ENCODE measurements at places on chromosomes 3 and 15.
A peak's percentile ranks its signal among the peaks of the same experiment; 100 is the strongest.

DNA sequence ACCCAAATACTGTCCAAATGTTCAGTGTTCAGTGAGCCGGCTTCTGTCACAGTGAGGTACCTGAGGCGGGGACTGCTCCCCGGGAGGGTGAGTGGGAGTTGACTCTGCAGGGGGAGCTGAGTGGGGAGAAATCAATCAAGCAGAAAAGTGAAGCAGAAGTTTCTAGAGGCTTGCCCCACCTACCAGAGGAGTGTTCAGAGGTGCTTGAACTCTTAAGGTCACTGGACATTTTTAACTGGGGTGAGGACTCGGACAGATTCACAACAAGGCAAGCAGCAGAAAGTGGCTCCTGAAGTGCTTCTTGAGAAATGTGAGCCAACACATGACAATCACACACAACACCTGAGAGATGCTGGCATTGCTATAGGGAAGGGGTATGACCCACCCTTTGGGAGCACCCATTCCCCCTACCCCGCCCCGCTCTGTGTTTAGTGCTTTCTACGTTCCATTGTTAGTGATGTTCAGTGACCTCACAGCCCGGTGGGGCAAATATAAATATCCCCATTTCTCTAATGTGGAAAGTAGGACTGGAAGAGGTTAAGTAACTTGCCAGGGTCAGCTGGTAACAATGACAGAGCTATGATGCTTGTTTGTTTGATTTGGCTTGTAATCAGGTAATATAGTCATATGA lies 48.6 kb upstream of the AKAP13 start:
- DNase-seq, result no peak

DNA sequence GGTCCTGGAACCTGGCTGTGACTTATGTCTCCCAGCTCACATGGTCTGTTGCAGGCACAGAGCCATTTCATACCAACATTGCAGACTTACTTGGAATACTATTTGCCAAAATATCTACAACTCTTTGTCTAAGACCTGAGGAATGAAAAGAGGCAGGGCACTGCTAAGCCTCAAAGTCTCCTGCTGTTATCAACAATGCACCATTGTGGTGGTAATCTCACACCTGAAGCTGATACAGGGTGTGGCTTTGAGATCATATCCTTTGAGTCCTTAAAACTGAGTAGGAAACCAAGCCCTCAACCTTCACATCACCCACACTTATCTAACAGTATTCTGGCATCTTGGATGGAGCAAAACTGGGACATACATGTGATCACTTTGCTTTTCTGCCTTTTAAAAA lies 782.0 kb downstream of the EPHA3 start:
- DNase-seq, result no peak

- DNase-seq, result no peak
Measured at GRCh38 chr3:9700536-9700935, 3.1 kb upstream of the CPNE9 start.

- DNase-seq, result no peak
Measured at GRCh38 chr3:30232142-30232541, 374.3 kb upstream of the TGFBR2 start.

- no peak for DNase-seq
Measured at GRCh38 chr3:130773366-130773765, 26.7 kb upstream of the PIK3R4 start.

DNA sequence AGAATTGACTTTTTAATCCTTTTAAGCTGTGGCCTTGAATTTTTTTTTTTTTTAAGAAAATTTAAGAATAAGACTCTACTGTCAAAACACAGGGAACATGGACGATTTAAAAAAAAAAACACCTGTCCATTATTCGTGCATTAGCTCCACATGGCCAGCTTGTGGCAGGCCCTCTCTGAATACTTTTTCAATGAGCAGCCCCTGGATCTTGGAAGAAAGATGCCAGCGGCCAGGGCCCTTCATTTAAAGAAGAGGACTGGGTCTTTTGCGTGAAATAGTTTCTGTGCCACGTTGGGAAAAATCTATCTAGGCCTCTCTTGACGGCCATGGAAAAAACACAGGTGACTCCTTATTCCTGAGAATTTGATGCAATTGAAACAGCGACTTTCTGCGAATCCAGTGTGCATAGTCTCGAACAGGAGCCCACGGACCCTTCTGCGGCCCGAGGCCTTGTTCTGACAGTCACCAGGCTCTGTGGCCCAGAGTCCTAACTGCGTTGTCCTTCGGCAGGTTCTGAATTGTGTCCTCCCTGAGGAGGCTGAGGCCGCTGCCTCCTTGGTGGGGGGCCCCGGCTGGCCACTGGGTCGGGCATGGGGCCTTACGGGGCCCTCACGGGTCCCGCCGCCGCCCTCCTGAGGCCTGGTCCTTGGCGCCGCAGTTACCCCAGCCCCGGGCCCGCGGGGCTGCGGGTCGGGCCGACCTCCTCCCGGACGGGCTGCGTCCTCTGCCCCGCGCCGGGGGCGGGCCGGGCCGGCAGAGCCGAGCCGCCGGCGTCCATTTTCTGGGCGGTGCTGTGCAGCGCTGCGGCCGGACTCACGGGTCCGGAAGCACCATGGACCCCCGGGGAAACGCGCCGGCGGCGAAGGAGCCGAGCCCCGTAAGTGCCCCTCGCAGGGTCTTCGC lies 33.5 kb downstream of the ZBTB38 start:
- DNase-seq, result peak; percentile 71

- DNase-seq, result no peak
Measured at GRCh38 chr3:54870423-54870822, 57.4 kb downstream of the LRTM1 start.

DNA sequence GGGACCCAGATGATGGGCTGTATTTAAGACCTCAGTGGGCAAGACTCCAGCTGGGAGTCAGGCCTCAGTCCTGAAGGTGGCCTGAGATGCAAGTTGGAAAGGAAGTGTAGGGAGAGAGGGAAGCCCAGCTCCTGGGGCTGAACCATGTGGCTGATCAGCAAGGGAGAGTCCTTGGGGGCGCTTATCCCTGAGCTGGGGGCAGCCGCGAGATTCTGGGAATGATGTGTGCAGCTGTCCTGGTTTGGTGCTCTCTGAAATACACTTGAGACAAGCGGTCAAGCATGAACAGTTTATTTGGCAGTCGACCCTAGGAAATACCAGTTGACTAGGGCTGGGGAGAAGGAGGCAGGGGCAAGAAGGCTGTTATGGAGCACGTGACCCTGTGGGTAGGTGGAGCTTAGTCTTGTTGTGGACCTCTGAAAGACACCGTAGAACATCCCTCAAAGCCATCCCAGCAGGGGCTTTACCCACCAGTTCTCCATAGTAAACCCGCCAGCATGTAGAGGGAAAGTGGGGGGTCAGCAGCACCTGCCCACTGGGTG lies 41.8 kb upstream of the SLC6A11 start:
- DNase-seq, result no peak

- no peak for DNase-seq
Measured at GRCh38 chr3:101379658-101380376, 59.4 kb upstream of the IMPG2 start.

GRCh38 chr3:106282943-106283342 lies 414.1 kb upstream of the CBLB start:
- no peak for DNase-seq

GRCh38 chr3:148930752-148931151 lies 60.6 kb upstream of the GYG1 start:
- no peak for DNase-seq
